Glutamatergic neuron (in vitro differentiated cells): ENCODE measurements at places on chromosomes 5 and 9.

- DNase-seq: no peak
Observed at GRCh38 chr5:119179857-119180641, 109.2 kb downstream of the DMXL1 start.

DNA sequence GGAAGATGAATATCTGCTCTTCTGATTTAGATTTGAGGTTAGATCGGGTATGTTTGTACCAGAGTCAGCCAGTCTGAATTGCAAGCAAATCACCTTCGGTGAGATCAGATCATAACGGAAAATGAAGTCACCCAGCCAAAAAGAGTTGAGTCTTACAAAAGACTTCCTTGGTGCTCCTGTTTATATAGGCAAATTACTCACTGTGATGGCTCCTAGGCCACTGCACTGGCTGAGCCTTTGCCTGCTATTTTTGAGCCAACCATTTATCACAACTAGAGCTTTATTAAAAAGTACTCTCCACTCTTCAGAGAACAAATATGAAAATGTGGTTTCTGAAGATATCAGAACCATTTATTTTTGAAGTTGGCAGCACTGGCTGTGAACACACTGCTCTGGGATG, 277.7 kb upstream of the PCSK5 start:
- DNase-seq: no peak

GRCh38 chr9:127065592-127065991, 56.8 kb downstream of the ANGPTL2 start:
- no peak for DNase-seq

GRCh38 chr9:109033941-109034700, 20.8 kb upstream of the CTNNAL1 start:
- no peak for DNase-seq

DNA sequence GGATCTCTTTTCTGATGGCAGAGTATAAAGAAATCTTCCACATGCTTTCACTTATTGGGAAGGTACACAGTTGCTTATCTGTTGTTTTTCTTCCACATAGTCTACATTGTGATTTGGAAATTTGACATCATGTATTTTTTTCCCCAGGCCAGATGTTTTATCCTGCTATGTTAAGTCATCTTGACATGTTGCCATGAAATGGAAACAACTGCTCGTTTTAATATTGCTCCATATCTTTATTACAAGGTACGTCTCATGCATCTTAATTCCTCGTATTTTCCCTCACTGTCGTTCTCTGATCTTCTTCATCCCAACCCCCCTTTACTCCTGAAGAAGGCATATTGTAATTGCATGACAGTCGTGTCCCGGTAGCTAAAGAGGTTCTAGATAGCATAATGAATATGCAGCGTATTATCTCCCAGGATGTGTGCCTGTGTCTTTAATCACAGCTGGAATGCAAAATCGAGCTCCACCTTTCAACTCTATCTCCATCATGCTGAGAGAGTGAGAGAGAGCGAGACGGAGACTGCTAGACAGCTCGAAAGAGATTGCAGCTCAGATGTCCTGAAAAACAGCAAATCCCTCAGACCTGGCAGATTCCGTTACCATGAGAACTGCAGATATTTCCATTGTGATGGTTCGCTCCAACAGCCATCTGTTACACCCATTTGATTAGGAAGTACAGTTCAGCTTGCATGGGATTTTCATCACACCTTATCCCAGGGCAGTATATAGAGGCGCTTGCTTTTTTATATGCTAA, 281.7 kb downstream of the TMEM38B start:
- no peak for DNase-seq

- DNase-seq: no peak
Observed at GRCh38 chr9:2872931-2873323, 29.0 kb upstream of the PUM3 start.

DNA sequence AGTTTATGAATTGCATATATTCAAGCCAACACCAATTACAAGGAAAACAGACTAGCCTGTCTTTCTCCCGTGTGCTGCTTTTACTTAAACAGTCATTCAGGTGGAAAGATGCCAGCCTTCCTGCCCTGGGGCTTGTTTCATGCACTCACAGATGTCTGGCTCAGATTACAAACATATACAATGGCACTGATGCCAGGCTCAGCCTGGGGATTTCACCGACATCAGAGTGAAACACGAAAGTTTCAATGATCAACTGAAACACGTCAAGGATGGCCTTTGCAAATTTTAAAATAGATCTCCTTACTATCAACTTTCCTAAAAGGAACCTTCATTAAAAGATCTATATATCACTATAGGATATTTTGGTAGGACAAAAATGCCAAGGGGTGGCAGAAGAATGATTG, 1576.5 kb downstream of the EFNA5 start:
- DNase-seq: no peak

DNA sequence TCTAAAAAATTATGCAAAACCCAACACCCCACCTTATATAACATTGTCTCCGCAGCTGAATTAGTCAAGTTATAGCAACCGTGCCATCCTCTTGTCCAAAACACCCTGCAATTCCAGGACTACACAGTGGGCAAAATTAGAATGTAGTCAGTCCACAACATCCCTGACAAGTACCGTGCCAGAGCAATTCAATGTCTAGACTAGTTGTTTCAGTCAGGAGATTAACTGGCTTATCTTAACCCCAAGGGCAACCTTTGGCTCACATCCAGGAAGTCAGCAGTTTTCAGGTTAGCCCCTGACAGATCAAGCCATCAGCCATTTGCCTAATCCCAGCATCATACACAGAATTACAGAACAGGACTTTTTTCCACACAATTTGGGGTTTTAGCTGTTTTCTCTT, 240.8 kb upstream of the TMEM161B start:
- DNase-seq: no peak

DNA sequence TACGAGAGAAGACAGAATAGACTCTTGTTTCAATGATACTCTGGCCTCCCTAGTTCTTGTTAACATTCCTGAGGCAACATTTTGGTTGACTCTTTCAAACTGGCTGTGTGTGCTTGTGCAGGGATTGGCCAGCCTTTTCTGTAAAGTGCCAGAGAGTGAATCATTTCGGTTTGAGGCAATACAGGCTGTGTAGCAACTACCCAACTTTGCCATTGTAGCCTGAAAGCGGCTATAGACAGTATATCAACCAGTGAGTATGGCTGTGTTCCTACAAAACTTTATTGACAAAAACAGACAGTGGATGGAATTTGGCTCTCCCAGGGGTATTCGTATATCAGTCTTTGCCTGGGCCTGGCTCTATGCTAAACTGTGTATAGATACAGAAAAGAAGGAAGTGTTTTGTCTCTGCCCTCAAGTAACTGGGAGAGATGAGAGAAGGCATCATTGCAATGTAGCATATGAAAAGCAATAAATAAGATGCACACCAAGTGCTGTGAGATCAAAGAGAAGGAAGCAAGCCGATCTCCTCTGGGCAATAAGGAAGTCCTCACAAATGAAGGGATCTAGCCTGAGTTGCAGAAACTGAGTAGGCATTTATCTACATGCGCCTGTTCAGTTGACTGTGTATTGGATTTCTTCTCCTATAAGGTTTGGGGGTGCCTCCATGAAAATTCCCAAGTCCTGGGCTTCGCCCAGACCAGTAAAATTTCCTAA, 568.0 kb upstream of the KLF4 start:
- DNase-seq: no peak

DNA sequence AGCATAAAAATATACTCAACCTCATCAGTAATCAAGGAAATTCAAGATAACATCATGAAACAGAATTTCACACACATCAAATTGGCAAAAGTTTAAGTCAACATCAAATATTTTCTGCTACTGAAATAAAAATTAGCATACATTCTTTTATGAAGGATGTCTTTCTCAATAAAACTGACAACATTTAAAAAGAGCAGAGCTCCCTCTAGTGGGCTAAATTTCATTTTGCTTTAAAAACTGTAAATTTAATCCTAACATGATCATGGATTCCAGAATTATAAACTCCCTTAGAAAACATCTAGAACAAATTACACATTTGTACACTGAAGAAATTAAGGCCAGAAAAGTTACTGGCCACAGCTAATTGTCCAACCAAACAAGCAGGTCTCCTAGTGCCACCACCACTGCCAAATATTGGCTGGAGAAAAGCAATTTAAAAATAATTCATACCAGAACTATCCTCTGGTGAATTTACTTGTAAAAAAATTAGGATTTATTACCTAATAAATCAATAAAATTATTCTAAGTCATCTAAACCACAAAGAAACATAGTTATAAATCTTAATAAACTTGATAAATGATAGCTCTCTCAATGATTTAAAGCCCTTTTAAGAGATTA, 31.2 kb downstream of the DEPDC1B start:
- DNase-seq: no peak

GRCh38 chr5:130109152-130109551, 204.9 kb downstream of the CHSY3 start:
- DNase-seq: no peak

- DNase-seq: no peak
Observed at GRCh38 chr9:129319076-129319937, 141.2 kb upstream of the IER5L start.

GRCh38 chr5:41508696-41509398, 1.6 kb downstream of the PLCXD3 start:
- DNase-seq: no peak

DNA sequence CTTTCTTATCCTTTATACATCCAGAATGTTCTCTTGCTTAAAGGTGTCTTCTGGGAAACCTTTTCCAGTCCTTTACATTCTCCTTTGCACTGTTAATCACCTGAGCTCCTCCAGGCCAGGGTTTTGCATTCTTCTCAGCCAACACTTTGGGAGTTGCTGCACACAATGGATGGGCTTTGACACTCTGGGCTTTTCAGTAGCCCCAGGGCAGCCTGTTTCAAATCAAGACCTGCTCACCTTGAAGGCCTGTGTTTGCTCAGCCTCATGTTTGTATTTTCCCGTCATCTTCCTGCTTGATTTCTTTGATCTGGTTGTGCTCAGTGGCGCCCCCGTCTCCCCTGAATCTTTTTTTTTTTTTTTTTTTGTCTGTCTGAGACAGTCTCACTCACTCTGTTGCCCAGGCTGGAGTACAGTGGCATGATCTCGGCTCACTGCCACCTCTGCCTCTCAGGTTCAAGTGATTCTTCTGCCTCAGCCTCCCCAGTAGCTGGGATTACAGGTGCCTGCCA, 41.0 kb downstream of the DMRT1 start:
- no peak for DNase-seq

GRCh38 chr9:124251605-124252378, 6.0 kb upstream of the NEK6 start:
- no peak for DNase-seq

- no peak for DNase-seq
Observed at GRCh38 chr9:92181296-92181695, 66.1 kb upstream of the SPTLC1 start.

DNA sequence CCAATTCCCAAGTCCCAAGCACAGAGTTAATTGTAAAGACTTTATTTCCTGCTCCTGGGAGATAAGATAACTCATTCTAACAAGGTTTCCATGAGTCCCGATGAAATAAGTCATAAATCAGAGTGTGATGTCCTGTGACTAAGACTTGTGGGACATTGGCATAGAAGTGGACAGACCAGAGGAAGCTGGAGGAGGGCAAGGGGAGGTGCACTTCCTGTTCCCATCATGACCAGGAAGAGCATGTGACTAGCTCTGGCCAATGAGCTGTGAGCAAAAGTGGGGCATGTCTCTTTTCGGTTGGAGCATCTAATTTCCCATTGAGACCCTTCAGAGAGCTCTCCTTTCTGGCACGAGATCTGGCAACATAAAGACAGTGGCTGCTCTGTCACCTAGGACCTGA, 100.4 kb downstream of the ZNF354C start:
- no peak for DNase-seq

DNA sequence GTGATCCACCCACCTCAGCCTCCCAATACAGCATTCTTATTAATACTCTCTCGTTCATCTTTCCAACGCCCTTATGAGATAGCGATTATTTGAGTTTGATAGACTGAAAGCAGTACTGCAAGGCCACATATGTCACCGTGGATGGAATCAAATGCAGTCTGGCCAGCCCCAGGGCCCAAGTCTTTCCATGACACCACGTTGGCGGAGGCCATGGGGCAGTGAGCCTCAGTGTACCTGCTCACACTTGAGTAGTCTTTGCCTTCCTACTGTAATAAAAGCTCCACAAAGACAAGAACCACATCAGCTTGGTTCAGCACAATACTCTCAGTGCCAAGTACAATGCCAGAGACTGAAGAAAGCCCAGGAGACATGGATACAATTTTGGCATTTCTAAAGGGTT, 88.5 kb downstream of the TTLL11 start:
- no peak for DNase-seq

DNA sequence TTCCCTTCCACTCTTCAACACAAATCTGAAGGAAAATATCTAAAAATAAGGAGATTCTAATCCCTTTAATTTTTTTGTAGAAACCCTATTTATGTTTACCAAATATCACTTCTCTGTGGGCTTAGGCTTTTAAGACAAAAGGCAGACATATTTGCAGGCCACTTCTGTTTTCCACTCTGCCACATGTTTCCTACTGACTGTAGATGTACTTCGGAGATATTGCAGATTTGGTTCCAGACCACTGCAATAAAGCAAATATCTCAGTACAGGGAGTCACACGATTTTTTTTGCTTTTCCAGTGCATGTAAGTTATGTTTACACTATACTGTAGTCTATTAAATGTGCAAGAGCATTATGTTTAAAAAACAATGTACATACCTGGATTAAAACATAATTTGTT, 219.0 kb downstream of the SREK1 start:
- DNase-seq: no peak

- no peak for DNase-seq
Observed at GRCh38 chr5:174329738-174330137, 284.2 kb downstream of the NSG2 start.

DNA sequence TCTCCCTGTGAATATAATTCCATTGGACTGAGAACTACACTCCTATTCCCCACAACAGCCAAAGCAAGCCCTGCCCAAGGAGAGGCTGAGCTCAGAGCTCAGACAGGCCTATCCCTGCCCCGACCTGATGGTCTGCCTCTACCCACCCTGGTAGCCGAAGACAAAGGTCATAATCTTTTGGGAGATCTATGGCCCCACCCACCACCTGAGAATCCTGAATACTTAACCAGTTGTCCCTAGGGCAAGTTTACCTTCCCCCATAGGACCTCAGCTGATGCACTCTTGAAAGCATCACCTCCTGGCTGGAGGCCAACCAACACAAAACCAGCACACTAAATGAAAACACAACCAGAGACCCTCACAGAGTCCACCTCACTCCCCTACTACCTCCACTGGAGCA, 167.5 kb downstream of the PRR16 start:
- DNase-seq: no peak

DNA sequence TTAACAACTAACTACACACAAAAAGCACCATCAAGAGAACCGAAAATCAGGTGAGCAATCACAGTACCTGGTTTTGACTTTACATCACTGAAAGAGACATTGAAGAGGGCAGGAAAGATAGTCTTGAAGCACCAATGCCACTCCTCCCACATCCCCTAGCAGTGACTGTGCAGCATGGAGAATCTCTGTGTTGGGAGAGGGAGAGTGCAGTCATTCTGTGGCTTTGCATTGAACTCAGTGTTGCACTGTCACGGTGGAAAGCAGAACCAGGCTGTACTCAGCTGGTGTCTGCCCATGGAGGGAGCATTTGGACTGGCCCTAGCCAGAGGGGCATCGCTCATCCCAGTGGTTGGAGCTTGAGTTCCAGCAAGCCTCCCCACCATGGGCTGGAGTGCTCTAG, 40.4 kb downstream of the C5 start:
- DNase-seq: no peak
